ENCODE measurements at places on chromosomes 4 and X.

GRCh38 chr4:52890521-52890791 is 28.3 kb downstream of the RASL11B start:
- no peak for DNase-seq

DNA sequence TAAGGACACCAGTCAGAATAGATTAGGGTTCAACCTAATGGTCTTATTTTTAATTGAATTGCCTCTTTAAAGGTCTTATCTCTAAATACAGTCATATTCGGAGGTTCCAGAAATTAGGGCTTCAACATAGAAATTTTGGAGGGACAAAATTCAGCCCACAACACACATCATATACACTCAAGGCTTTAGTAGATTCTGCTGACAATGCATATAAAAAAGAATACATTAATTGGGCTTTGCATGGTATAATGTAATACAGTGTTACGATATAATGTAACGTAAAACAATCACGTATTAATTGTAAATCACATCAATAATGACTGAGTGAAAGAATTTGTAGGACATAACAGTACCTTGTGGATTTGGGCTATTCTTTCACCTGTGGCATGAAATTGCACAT is 787.8 kb downstream of the STIM2 start:
- DNase-seq = no peak

DNA sequence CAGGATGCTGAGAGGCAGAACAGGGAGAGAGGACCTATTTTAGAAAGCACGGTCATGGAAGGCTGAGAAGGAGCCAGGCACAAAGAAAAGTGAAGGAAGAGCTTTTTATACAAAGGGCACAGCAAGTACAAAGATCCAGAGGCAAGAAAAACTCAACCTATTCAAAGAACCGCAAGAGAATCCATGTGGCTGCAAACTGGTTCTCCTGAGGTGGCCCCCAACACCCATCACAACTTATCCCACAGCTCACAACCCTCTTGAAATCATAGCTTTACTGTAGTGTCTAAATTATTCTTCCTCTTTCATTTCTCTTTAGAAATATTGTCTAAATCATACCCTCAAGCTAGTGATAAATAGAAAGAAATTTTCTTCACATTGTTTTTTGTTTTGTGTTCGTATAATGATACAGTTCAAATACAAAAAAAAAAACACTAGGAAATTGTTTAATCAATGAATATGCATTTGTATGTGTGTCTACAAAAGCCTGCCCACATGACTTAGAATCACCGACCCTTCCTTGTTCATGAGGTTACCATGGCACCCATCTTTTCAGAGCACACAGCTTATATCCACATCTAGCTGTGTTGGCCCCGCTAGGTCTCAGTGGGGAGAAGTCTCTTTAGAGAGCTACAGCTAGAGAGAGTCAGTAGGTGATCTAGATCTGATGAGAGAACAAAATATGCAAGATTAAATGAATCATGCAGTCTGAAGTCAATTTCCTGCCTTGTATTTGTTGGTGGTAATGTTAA is 126.9 kb upstream of the DCLK2 start:
- DNase-seq = no peak

- no peak for DNase-seq
These were observed 1.4 kb upstream of the C4orf50 start for GRCh38 chr4:6019316-6020263.

- peak; percentile 53 for DNase-seq
These were observed 28.2 kb upstream of the TCEAL4 start for GRCh38 chrX:103556963-103557612.

DNA sequence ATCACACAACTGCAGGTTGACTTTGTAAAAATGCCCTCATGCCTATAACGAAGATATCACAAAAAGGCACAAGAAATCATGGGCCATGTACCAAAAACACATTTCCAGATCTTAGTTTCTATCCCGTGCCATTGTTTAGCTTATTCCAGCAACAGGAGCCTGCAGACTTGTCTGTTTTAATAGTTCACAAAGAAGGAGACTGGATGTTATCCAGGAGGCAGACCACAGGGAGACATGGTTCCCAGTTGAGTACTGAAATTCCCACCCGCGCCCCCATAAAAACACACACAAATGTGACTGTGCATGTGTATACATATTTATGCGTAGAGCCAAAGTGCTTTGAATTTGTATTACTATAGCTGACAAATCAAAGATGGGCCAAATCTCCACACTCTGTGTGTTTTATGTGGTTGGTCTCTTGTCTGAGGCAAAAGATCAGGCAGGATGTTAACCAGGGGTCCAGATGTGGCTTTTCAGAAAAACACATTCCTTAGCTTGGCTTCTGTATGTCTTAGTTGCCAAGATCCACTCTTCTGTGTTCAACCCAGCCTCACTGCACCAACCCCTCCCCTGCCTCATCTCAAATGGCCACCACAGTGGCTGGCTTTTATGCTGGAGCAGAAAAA is 469.2 kb upstream of the DIPK2B start:
- DNase-seq = no peak

DNA sequence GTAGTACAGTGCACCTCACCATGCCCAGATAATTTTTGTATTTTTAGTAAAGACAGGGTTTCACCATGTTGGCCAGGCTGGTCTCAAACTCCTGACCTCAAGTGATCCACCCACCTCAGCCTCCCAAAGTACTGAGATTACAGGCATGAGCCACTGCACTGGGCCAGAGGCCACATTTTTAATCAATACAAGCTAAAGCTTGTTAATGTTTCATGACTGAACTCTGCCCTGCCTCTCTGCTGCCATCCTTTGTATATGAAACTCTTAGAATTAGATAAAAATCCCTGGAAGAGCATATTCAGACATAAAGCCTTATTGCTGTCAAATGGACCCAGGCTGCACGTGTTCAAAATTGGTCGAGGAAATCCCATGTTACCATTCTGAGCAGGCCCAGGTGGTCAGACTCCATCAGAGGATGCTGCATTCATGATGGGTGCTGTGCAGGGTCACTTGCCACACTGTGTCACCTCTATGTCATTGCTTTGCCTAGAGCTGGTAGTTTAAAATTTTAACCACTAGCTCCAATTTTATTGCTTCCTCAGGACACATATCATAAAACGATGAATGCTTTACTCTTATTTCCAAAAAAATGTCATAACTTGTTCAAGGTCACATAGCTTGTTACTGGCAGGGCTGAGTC is 45.2 kb downstream of the LNX1 start:
- no peak for DNase-seq

All from mammary epithelial cell (primary cell).